ENCODE measurements at places on chromosomes 5 and 9.

DNA sequence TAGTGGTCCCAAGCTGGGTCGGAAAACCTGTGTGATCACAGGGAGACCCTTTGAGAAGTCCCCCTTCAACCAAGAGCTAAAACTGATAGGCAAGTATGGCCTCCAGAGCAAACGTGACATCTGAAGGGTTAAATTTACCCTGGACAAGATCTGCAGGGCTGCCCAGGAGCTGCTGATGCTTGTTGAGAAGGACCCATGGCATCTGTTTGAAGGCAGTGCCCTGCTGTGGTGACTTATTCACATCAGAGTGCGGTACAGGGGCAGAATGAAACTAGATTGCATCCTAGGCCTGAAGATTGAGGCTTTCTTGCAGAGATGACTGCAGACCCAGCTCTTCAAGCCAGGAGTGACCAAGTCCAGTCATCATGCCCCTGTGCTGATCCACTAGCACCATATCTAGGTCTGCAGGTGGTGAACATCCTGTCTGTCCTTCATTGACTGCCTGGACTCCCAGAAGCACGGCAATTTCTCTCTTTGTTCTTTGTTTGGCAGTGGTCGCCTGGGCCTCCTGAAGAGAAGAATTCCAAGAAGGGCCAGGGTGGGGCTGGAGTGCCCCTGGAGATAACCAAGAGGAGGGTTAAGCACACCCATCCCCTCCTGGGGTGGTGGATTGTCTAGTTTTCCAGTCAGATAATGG is 25.7 kb upstream of the CHD1 start:
- no peak for DNase-seq

GRCh38 chr5:31427013-31427723 is 104.7 kb downstream of the DROSHA start:
- DNase-seq: peak; percentile 37

GRCh38 chr5:76153271-76153670 is 70.1 kb downstream of the SV2C start:
- DNase-seq: no peak

DNA sequence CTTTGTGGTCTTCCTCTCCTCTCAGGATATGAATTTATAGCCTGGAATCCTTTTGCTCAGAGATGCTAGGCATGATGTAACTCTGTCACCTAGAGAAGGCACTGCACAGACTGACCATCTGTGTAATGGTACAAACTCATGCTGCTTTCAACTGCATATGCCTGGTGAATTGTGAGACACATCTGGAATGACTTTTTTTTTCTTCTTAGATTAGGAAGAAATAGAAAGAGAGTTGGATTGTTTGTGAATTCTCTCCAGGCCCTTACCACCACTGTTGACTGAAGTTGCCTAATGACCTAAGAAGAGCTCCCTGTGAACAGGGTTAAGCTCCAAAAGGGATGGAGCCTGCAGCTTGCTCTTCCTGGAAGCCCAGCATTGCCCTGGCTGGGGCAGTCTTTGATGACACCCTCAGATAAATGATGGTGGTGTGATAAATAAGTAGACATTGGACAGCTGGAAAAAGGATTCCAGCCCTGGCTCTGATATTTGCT is 47.8 kb upstream of the TRIM32 start:
- no peak for DNase-seq

DNA sequence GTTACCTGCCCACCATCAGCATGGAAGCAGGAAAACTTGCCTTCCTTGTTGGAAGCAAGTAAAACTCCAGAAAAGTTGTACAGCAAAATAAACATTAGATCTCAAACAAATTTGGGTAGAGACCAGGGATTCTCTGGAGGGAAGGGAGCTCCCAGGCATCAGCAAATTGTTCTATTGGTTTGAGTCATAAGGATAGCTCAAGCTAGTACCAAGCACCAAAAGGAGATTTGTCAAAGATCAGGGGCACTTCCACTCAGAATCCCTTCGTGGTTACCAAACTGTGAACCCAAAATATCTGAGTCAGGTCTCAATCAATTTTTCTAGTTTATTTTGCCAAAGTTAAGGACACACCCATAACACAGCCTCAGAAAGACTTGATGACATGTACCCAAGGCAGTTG is 37.8 kb downstream of the DNAJB5 start:
- no peak for DNase-seq
